ENCODE measurements at places on chromosomes 13 and 19. TPM values are rescaled to one million over a fixed set of nuclear protein-coding genes. Genes with fewer than 3 reads are reported as not detected.

PGLYRP1 gene
- total RNA-seq = 0.58 TPM

IGFL2 gene
- total RNA-seq = not detected

KLK2 gene
- not detected for total RNA-seq

SIGLEC12 gene
- 3.7 TPM for total RNA-seq

SHD gene
- not detected for total RNA-seq

GRCh38 chr19:51719251-51719988, 4.4 kb downstream of the HAS1 start:
- H3K36me3 ChIP-seq = no peaks in the 10 kb centered on the region
- H3K27ac ChIP-seq = no peak overlapping the region
- DNase-seq = no peak
- peaks cover 66% of the 10 kb centered on the region for H3K27me3 ChIP-seq
- no peak overlapping the region for H3K4me3 ChIP-seq

DNA sequence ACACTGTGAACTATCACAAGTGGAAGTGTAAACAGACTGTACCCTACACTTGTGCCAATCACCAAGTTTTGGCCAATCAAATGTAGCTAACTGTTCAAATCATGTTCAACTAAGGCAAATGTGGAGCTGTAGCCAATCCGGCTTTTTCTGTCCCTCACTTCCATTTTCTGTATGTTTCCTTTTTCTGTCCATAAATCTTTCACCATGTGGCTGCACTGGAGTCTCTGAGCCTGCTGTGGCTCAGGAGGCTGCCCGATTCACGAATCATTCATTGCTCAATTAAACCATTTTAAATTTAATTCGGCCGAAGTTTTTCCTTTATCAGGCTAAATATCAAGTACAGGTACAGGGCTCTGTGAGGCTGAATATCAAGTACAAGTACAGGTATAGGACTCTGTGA, 216.5 kb downstream of the RFC3 start:
- H3K27ac ChIP-seq = no peak overlapping the region
- H3K4me3 ChIP-seq = no peak overlapping the region
- no peaks in the 10 kb centered on the region for H3K4me1 ChIP-seq
- no peaks in the 10 kb centered on the region for H3K27me3 ChIP-seq
- H3K36me3 ChIP-seq = no peaks in the 10 kb centered on the region

DNA sequence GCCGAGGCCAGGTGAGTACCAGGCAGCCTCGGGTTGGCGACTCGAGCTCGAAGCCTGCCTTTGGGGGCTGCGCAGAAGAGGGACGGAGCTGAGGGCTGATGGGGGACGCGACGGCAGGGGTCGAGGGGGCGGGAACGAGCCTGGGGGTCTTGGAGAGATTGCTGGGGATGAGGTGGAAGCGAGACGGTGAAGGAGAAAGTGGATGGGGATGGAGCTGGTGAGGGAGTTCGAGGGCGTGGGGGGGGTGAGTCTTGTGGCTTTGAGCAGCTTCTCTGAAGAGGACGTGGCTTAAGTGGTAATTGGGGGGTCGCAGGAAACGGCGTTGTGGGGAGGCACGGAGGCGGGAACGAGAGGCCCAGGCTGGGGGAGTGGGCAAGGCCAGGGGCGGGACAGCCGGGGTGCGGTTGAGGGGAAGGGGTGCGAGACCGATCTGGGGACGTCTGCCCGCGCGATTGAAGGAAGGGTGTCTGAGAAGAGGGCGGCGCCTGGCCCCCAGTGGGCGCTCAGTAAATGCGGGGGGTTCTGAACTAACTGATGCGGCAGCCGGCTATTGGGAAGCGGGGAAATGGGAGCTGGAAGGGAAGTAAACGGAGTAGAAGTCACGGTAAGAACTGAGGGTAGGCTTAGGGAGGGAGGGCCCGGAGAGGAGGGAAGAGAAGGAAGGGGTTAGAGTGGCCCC, 426 bp downstream of the MYO9B start:
- H3K36me3 ChIP-seq = peaks cover 6% of the 10 kb centered on the region
- peak overlapping the region; percentile 66 for H3K4me3 ChIP-seq
- H3K27ac ChIP-seq = peak overlapping the region; percentile 55
- no peaks in the 10 kb centered on the region for H3K27me3 ChIP-seq
- peak; percentile 78 for DNase-seq

DNA sequence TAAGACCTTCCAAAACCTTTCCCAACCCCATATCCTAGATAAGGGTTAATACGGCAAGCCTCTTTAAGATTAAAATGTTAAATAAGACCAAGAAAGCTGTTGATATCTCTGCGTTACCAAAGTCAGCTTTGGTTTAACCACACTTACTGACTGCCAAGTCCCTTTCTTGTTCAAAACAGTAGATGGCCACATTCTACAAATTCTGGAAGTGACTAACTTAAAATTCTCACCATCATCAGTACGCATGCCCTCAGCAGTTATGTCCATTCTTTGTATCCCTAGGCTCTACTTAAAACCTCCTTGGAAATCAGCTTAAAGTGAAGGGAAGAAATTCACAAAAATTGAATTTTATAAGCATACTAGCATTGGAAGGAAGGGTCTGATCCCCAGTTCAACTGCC, 23.6 kb downstream of the SOHLH2 start:
- H3K4me1 ChIP-seq = no peaks in the 10 kb centered on the region
- H3K4me3 ChIP-seq = no peak overlapping the region
- H3K27me3 ChIP-seq = no peaks in the 10 kb centered on the region

GRCh38 chr13:67183151-67183550, 47.0 kb downstream of the PCDH9 start:
- no peaks in the 10 kb centered on the region for H3K36me3 ChIP-seq
- DNase-seq = no peak
- no peaks in the 10 kb centered on the region for H3K27me3 ChIP-seq
- no peak overlapping the region for H3K4me3 ChIP-seq
- no peak overlapping the region for H3K27ac ChIP-seq

DNA sequence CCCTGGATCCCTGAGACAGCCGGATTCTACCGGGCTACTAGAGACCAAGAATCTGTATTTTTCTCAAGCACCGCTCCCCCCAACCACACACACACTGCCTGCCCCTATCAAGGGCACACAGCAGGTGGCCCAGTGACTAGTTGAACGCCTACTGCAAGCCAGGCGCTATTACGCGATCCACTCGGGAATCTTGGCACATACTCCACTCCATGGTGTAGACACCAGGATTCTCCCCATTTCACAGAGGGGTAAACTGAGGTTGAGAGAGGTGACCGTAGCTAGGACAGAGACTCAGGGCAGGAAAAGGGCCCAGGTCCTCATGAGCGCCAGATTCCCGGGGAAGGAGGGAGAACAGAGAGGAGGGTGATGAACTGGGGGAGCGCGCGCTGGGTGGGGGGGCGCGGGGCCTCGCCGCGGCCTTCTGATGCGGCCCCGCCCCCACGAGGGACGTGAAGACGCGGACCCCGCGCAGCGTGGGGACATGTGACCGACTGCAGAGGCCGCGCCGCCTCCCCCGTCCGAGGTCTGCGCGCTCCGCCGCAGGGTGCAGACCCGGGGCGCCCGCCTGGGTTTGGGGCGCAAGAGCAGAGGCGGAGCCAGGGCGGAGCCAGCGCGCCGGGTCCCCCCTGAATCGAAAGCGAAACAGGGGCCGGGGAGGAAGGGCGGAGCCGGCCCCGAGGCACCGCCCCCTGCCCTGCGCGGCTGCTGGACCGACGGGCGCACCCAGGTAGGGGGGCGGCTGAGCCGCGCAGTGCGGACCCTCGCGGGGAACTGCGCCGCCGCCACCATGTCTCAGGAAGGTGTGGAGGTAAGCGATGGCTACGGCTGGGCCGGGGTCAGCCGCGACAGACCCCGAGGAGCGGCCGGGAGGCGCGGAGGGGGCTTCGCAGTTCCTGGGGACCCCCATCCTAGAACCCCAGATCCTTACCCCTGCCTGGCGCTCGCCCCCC, at the start of gene SHFL:
SHFL (plus strand) TSS at position 677 of the 950 bp plus-strand sequence; CDS start at position 788, 111 bp downstream.
- peaks cover 6% of the 10 kb centered on the region for H3K36me3 ChIP-seq
- peak within 1 kb of the TSS; percentile 92 for H3K4me3 ChIP-seq
- peak within 1 kb of the TSS; percentile 89 for H3K27ac ChIP-seq
- peak; percentile 91 for DNase-seq

- peaks cover 1% of the 10 kb centered on the region for H3K36me3 ChIP-seq
- DNase-seq = peak; percentile 67
- H3K4me1 ChIP-seq = peaks cover 10% of the 10 kb centered on the region
- H3K4me3 ChIP-seq = peak overlapping the region; percentile 91
- peaks cover 18% of the 10 kb centered on the region for H3K27me3 ChIP-seq
Observed at GRCh38 chr19:924553-925086, 1.2 kb upstream of the ARID3A start.

DNA sequence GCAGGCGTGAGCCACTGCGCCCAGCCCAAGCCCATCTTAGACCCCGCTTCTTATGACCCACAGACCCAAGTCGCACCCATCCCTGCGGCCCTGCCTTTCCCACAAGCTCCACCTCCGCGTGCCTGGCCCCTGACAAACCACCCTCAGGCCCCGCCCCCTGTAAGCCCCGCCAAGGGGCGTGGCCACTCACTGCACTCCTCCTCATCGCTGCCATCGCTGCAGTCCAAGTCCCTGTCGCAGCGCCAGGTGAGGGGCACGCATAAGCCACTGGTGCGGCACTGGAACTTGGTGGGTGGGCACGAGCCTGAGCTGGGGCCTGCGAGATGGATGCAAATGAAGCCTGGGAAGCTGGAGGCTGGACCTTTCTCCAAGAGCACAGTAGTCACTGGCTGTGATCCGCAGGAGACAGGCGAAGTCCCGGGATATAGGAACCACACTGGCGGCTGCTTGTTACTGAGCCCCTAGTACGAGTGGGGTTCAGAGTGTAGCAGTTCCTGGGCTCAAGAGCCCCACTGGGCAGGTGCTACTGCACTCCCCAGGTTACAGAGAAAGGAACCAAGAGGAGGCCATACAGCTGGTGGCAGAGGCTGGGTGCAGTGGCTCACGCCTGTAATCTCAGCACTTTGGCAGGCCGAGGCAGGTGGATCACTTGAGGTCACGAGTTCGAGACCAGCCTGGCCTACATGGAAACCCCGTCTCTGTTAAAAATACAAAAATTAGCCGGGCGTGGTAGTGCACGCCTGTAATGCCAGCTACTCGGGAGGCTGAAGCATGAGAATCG, 3.1 kb downstream of the CD320 start:
- no peaks in the 10 kb centered on the region for H3K27me3 ChIP-seq
- peaks cover 21% of the 10 kb centered on the region for H3K4me1 ChIP-seq
- no peak overlapping the region for H3K4me3 ChIP-seq
- H3K36me3 ChIP-seq = no peaks in the 10 kb centered on the region
- no peak overlapping the region for H3K27ac ChIP-seq

DNA sequence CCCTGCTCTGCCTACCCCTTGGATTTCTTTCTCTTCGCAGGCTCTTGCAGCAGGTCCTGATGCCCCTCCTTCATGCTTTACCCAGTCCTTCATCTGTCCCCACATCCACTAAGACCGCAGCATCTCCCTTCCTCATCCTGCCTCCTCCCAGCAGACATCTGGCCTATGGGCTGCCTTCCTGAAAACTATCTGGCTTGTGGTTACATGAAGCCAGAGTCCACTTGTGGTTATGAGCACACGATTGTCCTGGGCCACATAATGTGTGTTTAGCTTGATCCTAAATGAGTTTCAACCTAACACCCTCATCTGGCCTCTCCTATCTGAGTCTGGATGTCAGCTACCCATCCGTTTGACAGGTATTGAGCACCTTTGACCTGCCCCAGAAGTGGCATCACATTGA, 5.5 kb upstream of the ZNF175 start:
- H3K27me3 ChIP-seq = no peaks in the 10 kb centered on the region
- H3K36me3 ChIP-seq = no peaks in the 10 kb centered on the region
- H3K27ac ChIP-seq = no peak overlapping the region
- no peak for DNase-seq

- H3K4me3 ChIP-seq = no peak overlapping the region
- peak overlapping the region; percentile 37 for H3K27ac ChIP-seq
- H3K4me1 ChIP-seq = peaks cover 24% of the 10 kb centered on the region
- H3K36me3 ChIP-seq = no peaks in the 10 kb centered on the region
- no peaks in the 10 kb centered on the region for H3K27me3 ChIP-seq
Observed at GRCh38 chr13:28716511-28716910, 2.3 kb downstream of the SLC46A3 start.

DNA sequence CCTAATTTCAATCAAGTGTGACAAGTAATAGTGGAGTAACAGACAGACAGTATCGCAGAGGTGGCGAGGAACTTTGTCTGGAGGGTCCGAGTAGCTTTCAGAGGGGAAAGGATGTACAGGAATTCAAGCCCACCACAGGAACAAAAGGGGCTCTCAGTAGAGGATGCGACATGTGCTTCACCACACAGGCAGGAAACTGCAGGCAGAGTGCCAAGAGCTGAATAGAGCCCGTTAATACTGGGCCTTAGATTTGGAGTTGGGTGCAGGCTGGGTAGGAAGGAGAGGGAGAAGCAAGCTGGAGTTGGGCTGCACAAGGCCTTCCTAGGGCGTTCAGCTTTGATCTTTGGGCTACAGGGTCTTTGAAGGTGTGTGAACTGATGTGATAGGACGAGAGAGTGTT, 1.2 kb downstream of the CCDC70 start:
- H3K36me3 ChIP-seq = no peaks in the 10 kb centered on the region
- no peak for DNase-seq
- no peak overlapping the region for H3K27ac ChIP-seq
- H3K4me3 ChIP-seq = no peak overlapping the region
- no peaks in the 10 kb centered on the region for H3K27me3 ChIP-seq

DNA sequence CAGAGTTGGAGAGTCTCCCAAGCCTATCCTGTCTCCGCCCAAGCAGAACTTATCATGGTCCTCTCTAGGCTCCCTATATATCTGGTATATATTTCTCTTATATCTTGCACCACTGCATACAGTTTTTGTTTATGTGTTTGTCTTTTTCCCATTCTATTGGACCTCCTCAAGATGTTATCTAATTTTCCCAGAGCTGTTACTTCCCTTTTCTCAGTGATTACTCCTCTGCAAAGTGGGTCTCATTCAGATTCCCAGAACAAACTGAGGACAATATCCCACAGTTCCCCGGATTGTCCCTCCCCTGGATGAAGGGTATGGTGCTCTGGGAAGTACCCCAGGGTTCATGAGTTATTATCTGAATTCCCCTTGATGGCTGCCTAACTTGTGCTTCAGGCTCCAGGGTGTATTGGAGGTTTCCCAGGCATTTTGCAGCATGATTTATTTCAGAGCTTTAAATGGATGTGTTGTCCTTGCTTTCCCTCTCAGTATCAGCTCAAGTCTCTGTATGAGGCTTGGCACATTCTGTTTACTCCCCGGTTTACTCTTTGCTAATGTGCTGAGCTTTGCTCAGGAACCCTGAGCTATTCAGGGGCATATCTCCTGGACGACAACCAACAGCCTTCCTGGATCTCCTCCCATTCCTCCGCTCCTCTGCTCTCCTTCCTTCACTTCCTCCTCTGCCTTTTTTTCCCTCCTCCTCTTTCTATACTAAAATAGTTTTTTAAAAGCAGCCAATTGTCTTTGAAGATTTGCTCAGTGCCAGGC, 329.3 kb downstream of the SPRY2 start:
- no peak for DNase-seq
- no peak overlapping the region for H3K27ac ChIP-seq
- peaks cover 22% of the 10 kb centered on the region for H3K4me1 ChIP-seq
- no peaks in the 10 kb centered on the region for H3K27me3 ChIP-seq
- no peaks in the 10 kb centered on the region for H3K36me3 ChIP-seq

- no peaks in the 10 kb centered on the region for H3K4me1 ChIP-seq
- no peak overlapping the region for H3K4me3 ChIP-seq
- no peak for DNase-seq
- no peaks in the 10 kb centered on the region for H3K36me3 ChIP-seq
- no peak overlapping the region for H3K27ac ChIP-seq
Observed at GRCh38 chr19:9971166-9971897, 35.0 kb upstream of the OLFM2 start.

GRCh38 chr13:36028359-36029025, 102.7 kb downstream of the DCLK1 start:
- H3K36me3 ChIP-seq = no peaks in the 10 kb centered on the region
- no peak overlapping the region for H3K4me3 ChIP-seq
- no peak for DNase-seq

All from upper lobe of right lung (tissue), 1 donor.